ENCODE measurements at places on chromosomes 7 and 10. TPM values are rescaled to one million over a fixed set of nuclear protein-coding genes. Genes with fewer than 3 reads are reported as not detected.

DNA sequence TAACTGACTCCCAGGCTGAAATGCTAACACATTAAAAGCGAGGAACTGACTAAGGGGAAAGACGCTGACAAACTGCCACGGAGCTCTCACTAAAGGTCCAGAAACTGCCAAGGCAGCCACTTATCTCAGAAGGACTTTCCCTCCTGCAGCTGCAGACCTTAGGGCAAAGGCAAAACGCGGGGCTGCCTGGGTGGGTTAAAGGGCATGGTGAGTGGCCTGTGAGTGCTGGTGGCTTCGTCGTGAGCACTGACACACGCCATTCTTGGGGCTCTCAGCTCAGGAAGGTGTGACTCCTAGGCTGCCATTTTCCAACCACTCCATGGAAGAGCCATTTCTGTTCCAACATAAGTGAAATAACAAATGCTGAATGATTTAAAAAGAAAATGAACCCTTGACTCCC is 232.5 kb downstream of the COBL start:
- H3K27ac ChIP-seq = no peak overlapping the region
- H3K27me3 ChIP-seq = no peaks in the 10 kb centered on the region
- no peaks in the 10 kb centered on the region for H3K4me1 ChIP-seq
- H3K4me3 ChIP-seq = no peak overlapping the region

GRCh38 chr7:47704936-47705335 is 123.0 kb upstream of the TNS3 start:
- no peaks in the 10 kb centered on the region for H3K36me3 ChIP-seq
- H3K27ac ChIP-seq = no peak overlapping the region
- H3K4me3 ChIP-seq = no peak overlapping the region
- DNase-seq = no peak
- no peaks in the 10 kb centered on the region for H3K27me3 ChIP-seq

GRCh38 chr10:88828310-88828709 is 23.3 kb downstream of the ANKRD22 start:
- no peaks in the 10 kb centered on the region for H3K27me3 ChIP-seq
- no peaks in the 10 kb centered on the region for H3K4me1 ChIP-seq
- no peak for DNase-seq
- no peak overlapping the region for H3K27ac ChIP-seq
- H3K36me3 ChIP-seq = no peaks in the 10 kb centered on the region

- no peaks in the 10 kb centered on the region for H3K4me1 ChIP-seq
- H3K27ac ChIP-seq = no peak overlapping the region
- H3K4me3 ChIP-seq = no peak overlapping the region
- H3K36me3 ChIP-seq = no peaks in the 10 kb centered on the region
- H3K27me3 ChIP-seq = no peaks in the 10 kb centered on the region
These were observed 16.6 kb downstream of the RPP38 start for GRCh38 chr10:15113766-15114165.

Gene AKR1C4
- total RNA-seq = not detected

Gene KCNMA1
- total RNA-seq = 21.6 TPM

DNA sequence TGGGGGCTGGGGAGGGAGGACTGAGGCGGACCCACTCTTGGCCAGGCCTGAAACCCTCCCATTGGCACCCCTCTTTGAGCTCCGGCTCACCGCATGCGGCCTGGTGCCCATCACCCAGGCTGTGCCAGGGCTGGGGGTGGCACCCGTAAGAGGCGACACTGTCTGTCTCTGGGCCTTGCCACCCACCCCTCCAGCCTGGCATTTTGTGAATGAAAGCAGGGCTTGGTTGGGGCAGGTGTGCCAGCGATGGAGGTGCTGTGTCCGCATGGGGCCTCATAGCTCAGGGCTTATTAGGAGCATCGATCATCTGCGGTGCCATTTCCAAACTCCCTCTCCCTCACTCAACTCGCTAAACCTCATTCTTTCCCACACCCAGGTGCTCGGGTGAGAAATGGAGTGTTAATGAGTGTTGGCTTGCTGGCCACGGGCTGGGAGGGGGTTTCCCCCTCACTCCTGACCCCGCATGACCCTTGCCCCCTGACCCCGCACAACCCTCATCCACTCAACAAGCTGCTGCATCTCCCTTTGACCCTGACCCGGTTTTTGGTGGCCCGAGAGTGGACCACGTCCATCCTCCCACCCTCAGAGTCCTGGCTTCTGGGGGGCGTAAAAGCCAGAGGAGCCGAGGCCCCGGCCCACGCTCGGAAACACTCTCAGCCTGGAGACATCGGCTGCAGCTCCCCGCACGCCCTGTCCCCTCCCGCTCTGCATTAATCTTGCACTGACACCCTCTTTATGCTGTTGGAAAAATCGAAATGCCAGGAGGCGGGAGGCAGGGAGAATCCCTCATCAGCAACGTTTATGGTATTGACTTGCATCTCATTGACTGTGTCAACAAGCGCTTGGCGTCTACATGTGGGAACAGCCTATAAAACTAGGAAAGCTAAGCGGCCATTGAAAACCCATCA is 161.2 kb downstream of the DNAJB6 start:
- no peak overlapping the region for H3K27ac ChIP-seq
- no peaks in the 10 kb centered on the region for H3K36me3 ChIP-seq
- H3K4me1 ChIP-seq = no peaks in the 10 kb centered on the region
- H3K4me3 ChIP-seq = no peak overlapping the region
- no peak for DNase-seq

GRCh38 chr10:89389254-89389653 is 3.2 kb upstream of the IFIT1 start:
- no peak overlapping the region for H3K27ac ChIP-seq
- no peak for DNase-seq
- no peaks in the 10 kb centered on the region for H3K27me3 ChIP-seq
- no peak overlapping the region for H3K4me3 ChIP-seq

GRCh38 chr10:90222372-90222771 is 521.0 kb downstream of the KIF20B start:
- H3K27me3 ChIP-seq = no peaks in the 10 kb centered on the region
- no peak for DNase-seq
- H3K4me3 ChIP-seq = no peak overlapping the region
- H3K27ac ChIP-seq = no peak overlapping the region
- H3K36me3 ChIP-seq = no peaks in the 10 kb centered on the region

DNA sequence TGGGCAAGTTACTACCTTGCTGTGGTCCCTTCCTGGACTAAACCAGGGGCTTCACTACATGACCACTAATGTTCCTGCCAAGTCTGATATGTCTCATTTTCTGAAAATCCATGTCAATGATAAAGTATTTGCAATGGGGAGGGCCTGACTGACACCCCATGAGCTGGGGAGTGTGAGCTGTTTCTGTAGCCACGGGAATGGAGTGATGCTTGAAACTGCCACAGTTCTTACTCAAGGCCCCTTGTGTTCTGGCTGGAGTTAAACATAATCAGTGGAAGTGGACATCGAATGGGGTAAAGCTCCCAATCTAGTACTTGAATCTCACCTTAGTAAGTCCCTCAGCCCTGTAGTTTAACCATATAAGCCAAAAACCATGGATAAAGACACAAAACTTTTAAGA is 61.9 kb upstream of the PDLIM1 start:
- no peak for DNase-seq
- no peaks in the 10 kb centered on the region for H3K4me1 ChIP-seq
- H3K27ac ChIP-seq = no peak overlapping the region

GRCh38 chr7:1108264-1108920 is 20.5 kb downstream of the GPER1 start:
- H3K27ac ChIP-seq = no peak overlapping the region
- H3K4me3 ChIP-seq = no peak overlapping the region
- H3K4me1 ChIP-seq = no peaks in the 10 kb centered on the region
- no peak for DNase-seq

GRCh38 chr10:28429573-28430216 is 103.2 kb upstream of the WAC start:
- no peak overlapping the region for H3K4me3 ChIP-seq
- H3K27me3 ChIP-seq = no peaks in the 10 kb centered on the region
- no peaks in the 10 kb centered on the region for H3K36me3 ChIP-seq
- DNase-seq = no peak
- no peak overlapping the region for H3K27ac ChIP-seq

DNA sequence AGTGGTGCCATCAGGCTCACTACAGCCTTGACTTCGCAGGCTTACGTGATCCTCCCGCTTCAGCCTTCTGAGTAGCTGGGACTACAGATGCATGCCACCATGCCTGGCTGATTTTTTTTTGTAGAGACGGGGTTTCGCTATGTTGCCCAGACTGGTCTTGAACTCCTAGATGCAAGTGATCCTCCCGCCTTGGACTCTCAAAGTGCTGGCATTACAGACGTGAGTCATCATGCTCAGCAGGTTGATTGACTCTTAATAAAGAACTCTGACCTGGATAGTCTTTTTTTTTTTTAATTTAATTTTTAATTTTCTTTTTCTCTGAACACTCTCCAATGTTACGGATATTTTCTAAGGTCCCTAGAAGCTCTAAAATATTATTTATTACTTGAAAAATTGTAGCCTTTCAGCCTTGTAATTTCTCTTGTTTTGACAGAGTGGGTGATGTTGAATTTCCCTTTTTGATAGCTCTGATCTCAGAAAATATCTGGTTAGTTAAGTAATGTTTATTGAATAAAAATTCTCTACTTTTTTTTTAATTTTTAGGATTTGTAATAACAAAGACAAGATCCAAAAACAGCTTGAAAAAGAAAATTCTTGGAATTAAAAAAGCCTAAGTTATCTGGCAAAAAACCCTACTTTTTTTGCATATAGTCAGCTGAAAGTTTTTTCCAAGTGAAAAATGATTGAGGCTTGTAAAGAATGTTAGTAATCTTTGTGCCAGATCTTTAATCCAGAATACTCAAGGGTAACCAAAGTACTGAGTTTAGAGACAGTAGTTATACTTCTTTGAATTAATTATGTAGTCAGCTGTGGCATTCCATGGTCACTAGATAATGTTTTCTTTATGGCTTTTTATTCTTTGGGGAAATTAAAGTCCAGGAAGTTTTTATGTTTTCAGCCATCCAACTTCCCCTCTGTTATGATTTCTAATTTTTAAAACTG is 26.7 kb downstream of the TBC1D12 start:
- H3K4me1 ChIP-seq = peaks cover 12% of the 10 kb centered on the region
- H3K4me3 ChIP-seq = no peak overlapping the region
- no peaks in the 10 kb centered on the region for H3K36me3 ChIP-seq
- no peaks in the 10 kb centered on the region for H3K27me3 ChIP-seq

DNA sequence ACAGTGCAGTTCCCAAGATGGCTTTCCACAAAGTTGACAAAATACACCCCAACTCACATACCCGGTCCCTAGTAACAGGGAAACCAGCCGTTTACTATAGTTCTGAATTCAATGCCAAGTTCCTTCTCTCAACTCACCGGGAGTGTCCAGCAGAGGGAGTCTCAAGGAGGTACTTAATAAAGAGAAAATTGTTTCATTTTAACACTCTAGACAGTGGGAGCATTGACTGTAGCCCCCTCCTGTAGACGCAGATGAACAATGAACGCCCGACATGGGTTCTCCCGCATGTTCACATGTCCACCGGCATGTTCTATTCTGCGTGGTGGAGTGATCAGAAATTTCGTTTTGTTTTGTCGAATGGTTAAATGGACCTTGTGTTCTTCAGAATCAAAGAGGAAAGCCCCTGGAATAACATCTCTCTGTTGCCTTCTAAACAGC is 1.9 kb downstream of the HIPK2 start:
- peak; percentile 54 for DNase-seq
- no peaks in the 10 kb centered on the region for H3K36me3 ChIP-seq
- peak overlapping the region; percentile 88 for H3K27ac ChIP-seq
- no peaks in the 10 kb centered on the region for H3K27me3 ChIP-seq
- H3K4me1 ChIP-seq = peaks cover 5% of the 10 kb centered on the region

Gene ATRNL1
- 71.3 TPM for total RNA-seq

DNA sequence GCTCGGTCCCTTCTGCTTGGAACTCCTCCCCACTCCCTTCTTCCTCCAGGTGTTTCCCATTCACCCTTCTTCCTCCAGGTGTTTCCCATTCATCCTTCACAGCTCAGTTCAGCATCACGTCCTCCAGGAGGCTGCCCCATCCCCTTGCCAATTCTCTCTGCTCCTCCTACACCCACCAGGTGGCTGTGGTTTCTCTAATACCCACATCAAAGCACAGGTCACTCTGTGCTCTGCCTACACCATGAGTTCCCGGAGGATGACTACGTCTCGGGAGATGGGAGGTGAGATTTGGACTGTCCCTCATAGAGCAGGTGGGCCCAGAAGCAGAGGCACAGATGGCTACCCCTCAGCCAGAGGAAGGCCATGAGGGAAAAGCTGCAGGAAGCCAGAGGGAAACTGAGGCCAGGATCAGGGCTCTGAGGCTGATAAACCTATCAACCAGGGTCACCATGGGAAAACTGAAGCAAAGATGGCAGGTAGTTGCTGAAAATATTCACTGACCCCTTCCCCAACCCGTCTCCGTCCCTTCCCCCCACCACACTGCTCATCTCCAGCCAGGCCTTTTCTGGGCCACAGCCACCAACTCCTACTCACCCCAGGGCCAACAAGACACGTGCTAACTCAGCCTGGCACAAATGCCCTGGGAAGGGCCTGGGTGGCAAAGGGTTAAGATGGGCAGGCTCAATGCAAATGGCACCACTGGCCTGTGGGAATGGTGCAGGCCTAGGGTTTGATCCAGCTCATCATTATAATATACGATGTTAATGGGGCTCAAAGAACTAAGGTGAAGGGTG is 56.6 kb upstream of the CPXM2 start:
- H3K4me1 ChIP-seq = peaks cover 8% of the 10 kb centered on the region
- no peaks in the 10 kb centered on the region for H3K27me3 ChIP-seq
- no peak overlapping the region for H3K27ac ChIP-seq
- no peak overlapping the region for H3K4me3 ChIP-seq
- H3K36me3 ChIP-seq = no peaks in the 10 kb centered on the region

Gene SLC13A1
- 0.10 TPM for total RNA-seq

DNA sequence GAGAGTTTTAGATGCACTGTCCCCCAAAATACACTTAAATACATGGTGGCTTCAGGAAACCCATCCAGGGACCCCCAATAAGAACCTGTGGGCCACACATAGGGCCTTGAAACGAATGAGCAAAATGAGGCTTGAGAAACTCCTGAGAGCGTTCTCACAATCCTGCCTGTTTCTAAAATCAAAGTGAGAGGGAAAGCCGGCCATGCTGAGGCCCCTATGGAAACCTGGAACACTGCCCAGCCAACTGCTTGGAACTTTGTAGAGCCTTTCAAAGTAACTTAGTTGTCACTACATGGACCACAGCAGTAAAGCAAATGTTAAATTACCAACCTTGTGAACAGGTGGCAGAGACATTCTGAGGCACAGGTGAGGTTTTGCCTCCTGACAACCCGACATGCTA is 13.4 kb downstream of the SGMS1 start:
- no peak overlapping the region for H3K4me3 ChIP-seq
- no peaks in the 10 kb centered on the region for H3K36me3 ChIP-seq
- H3K27me3 ChIP-seq = no peaks in the 10 kb centered on the region

DNA sequence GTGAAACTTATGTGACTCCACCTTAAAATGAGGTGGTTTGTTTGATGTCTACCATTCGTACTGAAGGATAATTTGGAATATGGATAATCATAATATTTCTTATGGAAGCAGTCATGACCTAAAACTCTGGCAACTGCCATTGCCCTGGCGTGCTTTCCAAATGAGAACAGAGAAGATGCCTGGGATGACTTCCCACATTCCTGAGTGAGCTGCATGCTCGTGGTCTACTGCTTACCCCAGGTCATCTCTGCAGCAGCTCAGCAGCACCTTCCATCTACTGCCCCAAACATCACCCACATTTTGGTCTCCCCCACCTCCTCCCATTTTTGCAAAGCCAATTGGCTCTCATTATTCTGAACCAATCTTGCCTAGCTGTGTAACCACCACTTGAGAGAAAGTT is 40.1 kb downstream of the LYZL1 start:
- no peak overlapping the region for H3K27ac ChIP-seq
- DNase-seq = peak; percentile 30
- H3K4me3 ChIP-seq = no peak overlapping the region
- H3K36me3 ChIP-seq = no peaks in the 10 kb centered on the region

Data from ovary (tissue), 10 donors.